ENCODE measurements at places on chromosomes 6 and 20. TPM values are rescaled to one million over a fixed set of nuclear protein-coding genes. Genes with fewer than 3 reads are reported as not detected.

- DNase-seq: no peak
These were observed 89.8 kb downstream of the CD164 start for GRCh38 chr6:109292420-109292819.

RIPPLY2 gene
- not detected for total RNA-seq

GRCh38 chr6:106688177-106688951, 59.0 kb downstream of the QRSL1 start:
- no peak for DNase-seq

- DNase-seq: peak; percentile 51
These were observed 113.9 kb downstream of the NFATC2 start for GRCh38 chr20:51428401-51429143.

WFDC13 gene
- total RNA-seq: not detected

DNA sequence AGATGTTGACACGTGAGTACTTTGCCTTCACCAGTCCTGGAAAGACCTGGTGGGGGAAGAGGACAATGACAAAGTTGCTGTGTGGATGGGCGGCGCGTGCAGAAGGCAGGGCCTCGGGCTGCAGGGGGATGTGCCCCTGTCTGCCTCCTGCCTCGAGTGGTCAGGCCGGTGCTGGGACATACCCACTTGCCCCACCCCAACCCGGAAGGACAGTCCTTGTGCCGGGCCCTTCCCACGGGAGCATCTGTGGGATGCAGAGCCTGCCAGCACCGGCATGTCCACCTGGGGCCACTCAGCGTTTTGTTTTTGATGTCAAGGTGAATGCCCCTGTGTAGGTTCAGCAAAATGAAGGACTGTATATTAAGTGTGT, 60.5 kb upstream of the BHLHE23 start:
- peak; percentile 13 for DNase-seq

DNA sequence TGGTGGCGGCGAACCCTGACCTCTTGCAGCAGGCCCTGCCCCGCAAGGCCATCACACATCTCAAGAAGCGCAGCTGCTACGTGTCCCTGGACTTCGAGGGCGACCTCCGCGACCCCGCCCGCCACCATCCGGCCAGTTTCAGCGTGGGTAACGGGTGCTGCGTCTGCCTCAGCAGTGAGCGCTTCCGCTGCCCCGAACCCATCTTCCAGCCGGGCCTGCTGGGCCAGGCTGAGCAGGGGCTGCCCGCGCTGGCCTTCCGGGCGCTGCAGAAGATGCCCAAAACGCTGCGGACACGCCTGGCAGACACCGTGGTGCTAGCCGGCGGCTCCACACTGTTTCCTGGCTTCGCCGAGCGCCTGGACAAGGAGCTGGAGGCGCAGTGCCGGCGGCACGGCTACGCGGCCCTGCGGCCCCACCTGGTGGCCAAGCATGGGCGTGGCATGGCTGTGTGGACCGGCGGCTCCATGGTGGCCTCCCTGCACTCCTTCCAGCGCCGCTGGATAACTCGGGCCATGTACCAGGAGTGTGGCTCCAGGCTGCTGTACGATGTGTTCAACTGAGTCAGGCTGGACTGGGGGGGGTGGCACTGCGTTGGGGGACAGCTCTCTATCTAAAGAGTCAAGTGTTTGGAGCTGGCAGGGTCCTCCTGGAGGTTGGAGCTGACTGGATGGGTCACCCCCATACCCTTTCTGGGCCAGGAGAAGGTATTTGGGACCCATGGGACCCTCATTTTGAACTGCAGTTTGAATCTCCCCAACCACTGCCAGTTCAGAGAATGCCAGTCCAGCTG, 1.1 kb downstream of the ACTL10 start:
- peak; percentile 82 for DNase-seq

DNA sequence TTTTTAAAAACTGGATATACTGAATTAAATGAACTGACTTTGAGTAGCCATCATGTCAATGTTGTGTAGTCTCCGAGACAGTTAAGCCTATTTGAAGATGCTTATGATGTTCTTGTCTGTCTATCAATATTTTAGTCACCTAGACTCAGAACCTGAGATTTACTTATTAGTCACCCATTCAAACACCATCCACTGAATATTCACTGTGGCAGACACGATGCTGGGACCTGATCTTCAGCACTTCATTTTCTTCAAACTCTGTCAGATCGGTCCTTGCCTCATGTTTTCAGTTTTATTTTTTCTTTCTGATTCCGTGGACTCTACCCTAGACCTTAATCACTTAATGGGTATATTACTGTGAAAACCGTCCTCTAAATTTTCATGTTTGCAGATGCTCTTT, 123.7 kb upstream of the MCHR2 start:
- DNase-seq: no peak

DNA sequence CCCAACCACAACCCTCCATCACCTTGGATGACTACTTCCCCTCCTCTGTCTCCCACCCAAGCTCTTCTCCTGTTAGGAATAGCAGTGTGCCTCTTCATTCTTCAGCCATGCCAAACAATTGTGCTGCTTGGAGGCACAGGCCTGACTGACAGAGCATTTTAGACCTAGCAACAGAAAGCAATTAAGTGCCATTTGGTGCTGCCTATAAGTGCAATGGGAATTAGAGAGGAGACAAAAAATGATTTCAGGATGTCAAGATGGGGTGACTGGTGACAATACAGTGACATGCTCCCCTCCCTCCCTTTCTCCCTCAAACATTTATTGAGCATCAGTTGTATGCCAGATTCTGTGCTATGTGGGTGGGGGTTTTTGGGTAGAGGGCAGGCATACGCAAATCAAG, 322.6 kb upstream of the MOCS1 start:
- DNase-seq: no peak

GRCh38 chr6:52511572-52512151, 65.2 kb downstream of the TRAM2 start:
- no peak for DNase-seq

- peak; percentile 69 for DNase-seq
These were observed 50.8 kb downstream of the SNX9 start for GRCh38 chr6:157873735-157874344.

GSTA1 gene
- total RNA-seq: not detected

DNA sequence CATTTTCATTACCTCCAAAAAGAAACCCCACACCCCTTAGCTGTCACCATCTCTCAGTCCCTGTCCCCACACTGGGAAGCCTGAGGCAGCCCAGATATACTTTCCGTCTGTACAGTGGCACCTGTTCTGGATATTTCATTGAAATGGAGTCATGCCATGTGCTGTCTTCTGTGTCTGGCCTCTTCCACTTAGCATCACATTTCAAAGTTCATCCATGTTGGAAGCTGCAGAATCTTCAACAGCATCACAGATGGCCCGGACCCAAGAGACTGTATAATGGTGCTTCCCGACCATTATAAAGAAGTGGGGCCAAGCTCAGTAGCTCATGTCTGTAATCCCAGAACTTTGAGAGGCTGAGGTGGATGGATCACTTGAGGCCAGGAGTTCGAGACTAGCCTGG, 58.4 kb downstream of the DLGAP4 start:
- no peak for DNase-seq

CENPW gene
- not detected for total RNA-seq

GRCh38 chr6:95767897-95768463, 190.6 kb downstream of the MANEA start:
- DNase-seq: no peak

THBD gene
- 70.9 TPM for total RNA-seq

- no peak for DNase-seq
These were observed 28.9 kb downstream of the KIAA1755 start for GRCh38 chr20:38231531-38232121.

DNA sequence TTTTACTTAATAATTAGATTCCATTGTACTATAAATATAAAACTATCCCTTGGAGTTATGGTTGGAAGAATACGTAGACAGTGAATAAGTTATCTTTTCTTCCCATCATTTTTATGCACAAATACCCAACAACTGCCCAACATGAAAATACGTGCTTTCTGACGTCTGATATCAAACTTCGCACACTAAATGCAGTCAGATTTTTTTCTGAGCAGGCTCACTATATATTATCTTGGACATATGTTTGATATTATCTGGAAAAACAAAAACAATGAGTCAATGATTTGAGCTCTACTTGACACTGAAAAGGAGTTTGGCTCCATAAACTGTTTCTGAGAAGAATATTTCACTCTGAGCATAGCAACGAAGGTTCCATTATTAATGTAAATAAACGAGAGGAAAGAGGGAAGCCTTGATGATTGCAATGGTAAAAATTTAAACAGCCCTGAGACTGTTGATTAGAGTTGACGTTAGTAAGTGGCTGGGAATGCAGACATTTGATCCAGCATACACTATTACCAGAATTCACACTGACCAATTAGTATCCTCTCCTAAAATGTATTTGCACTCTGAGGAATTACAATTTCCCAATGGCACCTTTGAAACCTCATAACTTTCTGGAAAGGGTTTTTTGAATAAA, 1090.0 kb downstream of the EPHA7 start:
- no peak for DNase-seq

DZANK1 gene
- 1.1 TPM for total RNA-seq

GPX5 gene
- not detected for total RNA-seq

DNA sequence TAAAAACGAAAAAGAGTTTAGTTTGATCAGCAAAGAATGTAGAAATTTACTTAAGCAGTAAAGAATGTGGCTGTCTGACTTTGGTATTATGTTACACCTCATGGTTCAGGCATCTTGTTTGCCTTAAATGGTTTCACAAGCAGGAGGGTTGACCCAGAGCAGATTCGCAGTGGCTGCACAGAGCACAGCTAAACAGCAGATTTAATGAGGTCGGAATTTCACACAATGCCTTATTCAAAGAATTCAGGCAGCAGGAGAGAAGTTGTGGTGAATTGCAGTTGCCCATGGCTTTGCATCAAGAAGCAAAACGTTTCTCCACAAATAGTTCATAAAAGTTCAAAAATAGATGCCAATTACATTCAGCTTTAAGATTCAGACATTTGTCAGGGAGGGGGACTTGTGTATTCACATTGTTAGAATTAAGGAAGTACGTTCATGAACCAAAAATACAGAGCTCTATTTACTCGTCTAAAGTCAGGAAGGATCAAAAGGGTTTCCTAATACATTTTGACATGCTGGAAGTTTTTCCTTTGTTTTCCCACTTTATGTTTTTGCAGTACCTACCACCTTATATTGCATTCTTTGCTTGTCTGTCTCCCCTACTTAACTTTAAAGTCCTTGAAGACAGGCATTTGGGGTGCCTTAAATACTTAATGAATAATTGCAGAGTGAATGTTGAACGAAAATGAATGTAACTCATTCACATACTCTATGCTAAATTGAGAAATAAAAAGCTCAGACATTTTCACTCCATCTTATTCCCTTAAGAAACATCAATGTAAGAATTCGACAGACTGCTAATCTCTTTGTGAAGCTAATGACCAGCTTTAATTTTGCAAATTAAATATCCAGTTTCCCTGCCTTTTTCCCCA, 1163.6 kb upstream of the CITED2 start:
- no peak for DNase-seq
